Right ventricle myocardium superior (tissue), 1 donor: ENCODE measurements at places on chromosomes 2 and 18.

DNA sequence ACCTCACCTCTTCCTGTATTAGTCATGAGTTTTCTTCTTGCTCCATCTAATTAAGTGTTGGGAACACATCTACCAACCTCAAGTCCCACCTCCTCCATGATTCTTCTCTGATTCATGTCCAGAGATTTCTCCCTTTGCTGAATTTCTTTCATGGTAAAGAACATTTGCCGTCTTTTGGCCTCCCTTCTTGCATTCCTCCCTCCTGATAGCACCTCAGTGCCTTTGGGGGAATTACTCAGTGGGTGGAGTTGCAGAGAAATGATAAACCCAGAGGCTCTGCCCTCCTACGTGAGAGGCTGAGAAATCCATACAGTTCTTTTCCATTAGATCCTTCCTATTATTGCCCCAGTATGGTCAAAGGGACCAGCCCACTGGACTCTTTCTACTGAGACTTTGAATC, 651.9 kb downstream of the SLC4A3 start:
- no peak for DNase-seq

GRCh38 chr18:27966881-27967280, 210.0 kb downstream of the CDH2 start:
- no peak for DNase-seq

GRCh38 chr2:233418761-233419546, 64.7 kb downstream of the DGKD start:
- peak; percentile 70 for DNase-seq

GRCh38 chr2:146661473-146662096, 1183.2 kb upstream of the ACVR2A start:
- no peak for DNase-seq

- DNase-seq: no peak
These were observed 347.6 kb upstream of the KCNJ3 start for GRCh38 chr2:154350911-154351310.

DNA sequence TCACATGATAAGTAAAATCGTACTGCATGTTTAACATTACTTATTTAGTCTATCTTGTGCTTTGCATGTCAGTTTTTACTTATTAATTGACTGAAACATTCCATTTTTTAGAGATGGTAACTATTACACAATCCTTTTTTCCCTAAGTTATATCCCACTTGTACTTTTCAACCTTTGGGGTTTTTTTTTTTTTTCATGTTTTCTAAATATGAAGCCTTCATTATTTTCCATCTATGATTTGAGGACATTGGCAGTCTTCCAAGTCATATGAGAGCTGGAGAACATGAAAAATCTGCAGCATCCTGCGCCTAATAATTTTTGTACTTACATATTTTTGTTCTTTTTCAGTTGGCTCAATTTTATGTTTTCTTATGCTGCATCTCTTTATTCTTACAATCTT, 113.9 kb downstream of the MYO1B start:
- no peak for DNase-seq

GRCh38 chr2:233436691-233437438, 82.6 kb downstream of the DGKD start:
- DNase-seq: peak; percentile 65

DNA sequence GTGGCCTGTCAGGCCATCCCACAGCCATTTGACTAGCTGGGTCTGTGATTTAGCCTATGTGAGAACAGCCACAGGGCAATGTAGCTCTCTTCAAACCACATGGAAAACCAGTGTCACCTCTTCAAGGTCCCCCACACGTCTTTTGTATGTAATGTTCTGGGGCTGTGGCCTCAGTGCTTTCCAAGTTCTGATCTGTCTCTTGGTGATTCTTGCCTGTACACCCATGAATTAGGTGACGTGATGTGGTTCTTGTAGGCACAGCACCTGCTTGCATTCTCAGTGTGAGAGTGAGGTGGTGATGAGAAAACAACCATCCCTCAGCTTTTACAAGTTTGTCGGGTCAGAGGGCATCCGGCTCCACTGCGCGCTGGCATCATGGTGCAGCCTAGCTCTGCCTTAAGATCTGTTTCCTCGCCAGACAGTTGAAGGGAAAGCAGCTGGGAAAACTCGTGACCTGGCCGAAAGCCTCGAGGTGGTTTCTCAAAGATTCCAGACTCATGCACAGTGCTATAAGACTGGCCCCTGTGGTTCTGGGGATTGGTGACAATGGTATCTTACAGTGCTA, 125.8 kb downstream of the TANC1 start:
- peak; percentile 66 for DNase-seq

DNA sequence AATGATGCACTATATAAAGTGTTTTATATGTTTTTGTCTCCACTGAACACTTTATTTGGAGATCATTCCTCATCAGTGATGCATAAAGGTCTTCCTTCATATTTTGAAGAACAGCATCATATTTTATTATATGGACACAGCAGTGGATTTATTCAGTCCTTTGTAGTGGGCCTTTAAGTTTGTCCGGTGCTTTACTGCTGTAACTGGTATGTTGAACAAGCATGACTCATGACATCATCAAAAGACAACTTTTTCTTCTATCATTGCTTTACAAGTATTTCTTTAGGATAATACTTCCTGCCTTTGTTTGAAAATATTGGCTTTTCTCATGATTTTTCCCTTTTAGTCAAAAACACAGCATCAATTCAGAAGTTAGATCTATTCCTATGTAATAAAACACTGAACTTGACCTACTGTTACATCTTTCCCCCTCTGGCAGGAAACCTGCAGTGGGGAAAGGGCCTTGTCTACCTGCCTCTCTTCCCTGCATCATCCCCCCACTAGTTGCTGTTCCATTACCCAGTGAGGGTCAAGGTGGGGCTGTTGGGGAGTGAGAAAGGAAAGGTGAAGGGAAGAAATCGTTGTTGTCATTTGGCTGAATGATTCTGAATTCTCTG, 241.2 kb downstream of the CYP26B1 start:
- no peak for DNase-seq

GRCh38 chr18:49002881-49003280, 52.1 kb upstream of the SMAD7 start:
- no peak for DNase-seq
